ENCODE measurements at places on chromosomes 4 and X. TPM values are rescaled to one million over a fixed set of nuclear protein-coding genes. Genes with fewer than 3 reads are reported as not detected.

Gene MAGEE1
- polyA plus RNA-seq: 37.0 TPM

Gene ARHGAP36
- polyA plus RNA-seq: 119 TPM

Gene MAGEA8
- 0.14 TPM for polyA plus RNA-seq

Gene MED12
- polyA plus RNA-seq: 33.8 TPM

Gene STK32B
- 25.5 TPM for polyA plus RNA-seq

Gene MAGEA11
- not detected for polyA plus RNA-seq

Gene MAGEA12
- 0.12 TPM for polyA plus RNA-seq

Gene PYURF
- polyA plus RNA-seq: 123 TPM

Gene N4BP2
- 9.1 TPM for polyA plus RNA-seq

Gene AFF2
- polyA plus RNA-seq: 23.1 TPM

Gene CXCL1
- 1.2 TPM for polyA plus RNA-seq

Gene BMPR1B
- 19.2 TPM for polyA plus RNA-seq

Gene WDFY3
- polyA plus RNA-seq: 33.7 TPM

Gene LONRF3
- polyA plus RNA-seq: 2.3 TPM

Gene TCEAL9
- polyA plus RNA-seq: 108 TPM

Gene ADH1B
- 0.84 TPM for polyA plus RNA-seq

Gene ARHGAP24
- polyA plus RNA-seq: 16.1 TPM

Gene CCDC120
- 22.4 TPM for polyA plus RNA-seq

Gene COX7B2
- not detected for polyA plus RNA-seq

Gene GRSF1
- 93.5 TPM for polyA plus RNA-seq

Gene RAI2
- 12.3 TPM for polyA plus RNA-seq

Gene HMX1
- polyA plus RNA-seq: 5.0 TPM

Gene GAGE13
- polyA plus RNA-seq: not detected

Gene ADH1A
- polyA plus RNA-seq: not detected

Gene THAP9
- polyA plus RNA-seq: 8.3 TPM

Gene F8A2
- polyA plus RNA-seq: not detected

Gene LAP3
- 54.6 TPM for polyA plus RNA-seq

Gene PPAT
- 14.4 TPM for polyA plus RNA-seq

Gene SSX4B
- polyA plus RNA-seq: not detected

Gene TRIM75
- polyA plus RNA-seq: not detected

Gene ATP8A1
- 70.9 TPM for polyA plus RNA-seq

Gene TRAM1L1
- 16.5 TPM for polyA plus RNA-seq

Gene XK
- 6.4 TPM for polyA plus RNA-seq

All from spinal cord (tissue), 10 donors.